Upper lobe of right lung (tissue), 1 donor: ENCODE measurements at places on chromosomes 11 and 22. TPM values are rescaled to one million over a fixed set of nuclear protein-coding genes. Genes with fewer than 3 reads are reported as not detected.

DNA sequence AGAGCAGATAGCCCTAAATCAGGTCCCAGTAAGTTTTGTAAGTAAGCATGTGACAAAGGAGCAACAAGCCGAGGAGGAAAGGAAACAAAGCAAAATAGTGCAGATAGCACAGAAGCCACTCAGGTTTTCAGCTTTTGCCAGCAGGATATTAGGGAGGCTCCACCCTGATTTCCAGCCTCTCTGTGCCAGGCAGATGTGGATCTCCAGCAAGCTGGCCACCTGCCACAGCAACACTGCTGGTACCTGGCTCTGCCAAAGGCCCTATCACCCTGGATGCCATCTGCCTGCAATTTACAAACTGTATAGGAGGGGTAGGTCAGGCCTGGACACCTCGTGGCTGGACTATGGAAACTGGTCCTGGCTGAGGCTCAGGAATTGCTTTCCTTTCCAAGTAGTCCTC lies 12.2 kb upstream of the NNMT start:
- H3K36me3 ChIP-seq, result no peaks in the 10 kb centered on the region
- no peak overlapping the region for H3K27ac ChIP-seq
- H3K27me3 ChIP-seq, result no peaks in the 10 kb centered on the region
- no peak for DNase-seq
- peaks cover 28% of the 10 kb centered on the region for H3K4me1 ChIP-seq

DNA sequence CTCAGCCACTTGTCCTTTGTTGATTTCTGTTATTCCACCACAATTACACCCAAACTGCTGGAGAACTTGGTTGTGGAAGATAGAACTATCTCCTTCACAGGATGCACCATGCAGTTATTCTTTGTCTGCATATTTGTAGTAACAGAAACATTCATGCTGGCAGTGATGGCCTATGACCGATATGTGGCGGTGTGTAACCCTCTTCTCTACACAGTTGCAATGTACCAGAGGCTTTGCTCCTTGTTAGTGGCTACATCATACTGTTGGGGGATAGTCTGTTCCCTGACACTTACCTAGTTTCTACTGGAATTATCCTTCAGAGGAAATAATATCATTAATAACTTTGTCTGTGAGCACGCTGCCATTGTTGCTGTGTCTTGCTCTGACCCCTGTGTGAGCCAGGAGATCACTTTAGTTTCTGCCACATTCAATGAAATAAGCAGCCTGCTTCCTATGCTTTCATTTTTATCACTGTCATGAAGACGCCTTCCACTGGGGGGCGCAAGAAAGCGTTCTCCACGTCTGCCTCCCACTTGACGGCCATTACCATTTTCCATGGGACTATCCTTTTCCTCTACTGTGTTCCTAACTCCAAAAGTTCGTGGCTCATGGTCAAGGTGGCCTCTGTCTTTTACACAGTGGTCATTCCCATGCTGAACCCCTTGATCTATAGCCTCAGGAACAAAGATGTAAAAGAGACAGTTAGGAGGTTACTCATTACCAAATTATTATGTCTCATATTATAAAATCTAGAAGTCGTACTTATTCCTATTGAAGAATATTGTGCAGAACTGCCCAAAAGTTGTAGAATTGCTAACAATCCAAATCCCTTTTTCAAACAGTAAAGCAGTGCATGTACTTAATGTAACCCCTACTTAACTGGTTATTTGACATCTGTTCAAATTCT lies 53.2 kb downstream of the OR4C6 start:
- H3K4me1 ChIP-seq, result no peaks in the 10 kb centered on the region
- no peak overlapping the region for H3K27ac ChIP-seq
- H3K27me3 ChIP-seq, result no peaks in the 10 kb centered on the region
- H3K4me3 ChIP-seq, result no peak overlapping the region

DNA sequence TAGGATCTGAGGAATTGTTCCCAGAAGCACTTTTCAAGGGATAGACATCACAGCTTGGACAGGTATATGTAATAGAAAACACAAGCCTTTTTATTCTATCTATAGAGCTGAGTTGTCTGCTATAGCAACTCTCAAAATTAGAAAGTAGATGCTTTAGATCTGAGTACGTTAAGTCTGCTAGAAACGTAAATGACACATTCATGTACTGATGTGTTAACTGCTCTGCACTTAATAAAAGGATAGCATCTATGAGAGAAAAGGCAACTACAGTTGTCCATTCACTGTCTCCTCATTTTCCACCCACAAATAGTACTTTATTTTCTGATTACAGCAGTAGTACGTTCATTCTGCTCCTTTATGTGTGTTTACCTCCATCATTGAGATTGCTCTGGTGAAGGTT lies 6.0 kb upstream of the STT3A start:
- no peaks in the 10 kb centered on the region for H3K4me1 ChIP-seq
- H3K27me3 ChIP-seq, result no peaks in the 10 kb centered on the region
- peaks cover 29% of the 10 kb centered on the region for H3K36me3 ChIP-seq
- H3K4me3 ChIP-seq, result no peak overlapping the region
- no peak overlapping the region for H3K27ac ChIP-seq
- DNase-seq, result no peak

GRCh38 chr11:75428281-75428724 lies 4.7 kb downstream of the KLHL35 start:
- peak overlapping the region; percentile 53 for H3K4me3 ChIP-seq
- peaks cover 12% of the 10 kb centered on the region for H3K4me1 ChIP-seq
- H3K27me3 ChIP-seq, result peaks cover 13% of the 10 kb centered on the region

DNA sequence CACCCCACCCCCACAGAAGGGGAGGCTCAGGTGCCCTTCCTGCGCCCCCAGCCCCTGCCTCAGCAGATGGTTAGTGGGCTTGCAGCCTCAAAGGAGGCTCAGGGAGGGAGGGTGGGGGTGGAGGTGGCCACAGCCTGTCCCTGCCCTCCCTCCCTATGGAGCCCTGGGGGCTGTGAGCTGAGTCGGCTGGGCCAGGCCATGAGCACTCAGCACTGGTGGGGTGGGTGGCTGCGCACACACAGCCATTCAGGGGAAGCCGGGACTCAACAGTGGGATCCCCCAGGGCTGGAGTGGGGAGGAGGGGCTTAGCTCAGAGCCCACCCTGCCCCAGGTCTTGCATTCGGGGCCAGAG lies 50.2 kb downstream of the FLRT1 start:
- no peak for DNase-seq
- no peaks in the 10 kb centered on the region for H3K36me3 ChIP-seq
- H3K27ac ChIP-seq, result no peak overlapping the region
- no peak overlapping the region for H3K4me3 ChIP-seq
- H3K27me3 ChIP-seq, result no peaks in the 10 kb centered on the region
- no peaks in the 10 kb centered on the region for H3K4me1 ChIP-seq

GRCh38 chr11:110435780-110436717 lies 6.3 kb downstream of the FDX1 start:
- H3K4me3 ChIP-seq, result no peak overlapping the region
- H3K36me3 ChIP-seq, result peaks cover 17% of the 10 kb centered on the region
- H3K27ac ChIP-seq, result no peak overlapping the region
- DNase-seq, result no peak
- H3K27me3 ChIP-seq, result no peaks in the 10 kb centered on the region

- no peak for DNase-seq
- H3K36me3 ChIP-seq, result no peaks in the 10 kb centered on the region
- peak overlapping the region; percentile 86 for H3K4me3 ChIP-seq
- peaks cover 25% of the 10 kb centered on the region for H3K4me1 ChIP-seq
Measured at GRCh38 chr11:74948546-74948897, 369 bp downstream of the XRRA1 start.

DNA sequence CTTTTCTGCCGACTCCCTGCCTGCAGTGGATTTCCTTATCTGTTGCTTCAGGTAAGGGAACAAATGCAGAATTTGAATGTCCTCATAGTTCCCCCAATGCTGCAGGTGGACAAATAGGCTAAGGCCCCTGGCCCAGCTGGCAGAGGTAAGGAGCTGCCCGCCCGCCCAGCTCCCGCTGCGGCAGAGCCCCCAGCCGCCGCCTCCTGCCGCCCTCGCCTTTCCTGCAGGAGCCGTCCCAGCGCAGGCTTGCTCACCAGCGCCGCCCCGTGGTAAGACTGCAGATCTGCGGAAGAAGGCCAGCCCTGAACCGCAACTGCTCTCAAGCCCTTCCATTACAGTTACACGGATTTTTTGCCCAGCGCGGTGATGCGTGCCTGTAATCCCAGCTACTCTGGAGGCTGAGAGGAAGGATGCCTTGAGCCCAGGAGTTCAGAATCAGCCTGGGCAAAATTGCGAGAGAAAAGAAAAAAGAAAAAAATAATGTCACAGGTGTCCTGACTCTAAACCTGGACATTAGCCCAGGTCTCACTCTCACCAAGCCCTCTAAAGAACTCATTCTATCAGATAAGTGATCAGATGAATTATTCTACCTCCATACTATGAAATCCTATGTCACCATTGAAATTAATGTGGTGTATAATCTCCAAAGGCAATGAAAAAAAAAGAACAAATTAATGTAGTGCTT lies 51.2 kb upstream of the EMID1 start:
- no peak overlapping the region for H3K4me3 ChIP-seq
- H3K4me1 ChIP-seq, result peaks cover 28% of the 10 kb centered on the region
- no peaks in the 10 kb centered on the region for H3K27me3 ChIP-seq
- H3K27ac ChIP-seq, result no peak overlapping the region

GRCh38 chr11:115637599-115638241 lies 133.5 kb upstream of the CADM1 start:
- H3K27ac ChIP-seq, result no peak overlapping the region
- H3K4me1 ChIP-seq, result no peaks in the 10 kb centered on the region
- H3K27me3 ChIP-seq, result no peaks in the 10 kb centered on the region
- H3K36me3 ChIP-seq, result no peaks in the 10 kb centered on the region

DNA sequence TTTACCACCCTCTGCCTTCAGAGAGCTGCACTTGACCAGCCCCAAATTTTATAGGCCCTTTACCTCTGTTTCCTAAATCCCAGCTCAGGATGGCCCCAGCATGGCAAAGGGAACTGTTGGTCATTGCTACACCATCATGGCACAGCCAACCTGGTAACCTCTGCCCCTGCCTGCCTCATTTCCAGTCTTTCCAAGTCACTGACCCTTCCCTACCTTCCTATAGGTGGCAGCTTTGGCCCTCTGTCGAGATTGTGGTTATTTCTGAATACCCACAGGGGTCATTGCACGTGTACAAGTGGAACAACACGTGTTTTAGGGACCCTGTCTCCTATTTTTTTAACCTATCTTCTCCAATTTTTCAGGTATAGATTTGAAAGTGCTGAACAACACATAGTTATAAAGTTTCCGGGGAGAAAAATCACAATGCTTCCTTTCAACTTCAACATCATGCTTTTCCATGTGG lies 2.8 kb downstream of the GALNT18 start:
- H3K27ac ChIP-seq, result no peak overlapping the region
- H3K4me1 ChIP-seq, result peaks cover 8% of the 10 kb centered on the region
- no peaks in the 10 kb centered on the region for H3K36me3 ChIP-seq
- peak overlapping the region; percentile 70 for H3K4me3 ChIP-seq
- peaks cover 5% of the 10 kb centered on the region for H3K27me3 ChIP-seq
- no peak for DNase-seq

BIK gene
- total RNA-seq, result 0.87 TPM

GRCh38 chr22:49983148-49984042 lies 22.8 kb downstream of the PIM3 start:
- peak overlapping the region; percentile 19 for H3K4me3 ChIP-seq
- no peak overlapping the region for H3K27ac ChIP-seq
- H3K27me3 ChIP-seq, result peaks cover 23% of the 10 kb centered on the region
- DNase-seq, result peak; percentile 72
- peaks cover 9% of the 10 kb centered on the region for H3K4me1 ChIP-seq

GRCh38 chr11:123564221-123564620 lies 90.2 kb downstream of the SCN3B start:
- H3K4me1 ChIP-seq, result no peaks in the 10 kb centered on the region
- no peak overlapping the region for H3K4me3 ChIP-seq
- H3K27me3 ChIP-seq, result no peaks in the 10 kb centered on the region
- no peaks in the 10 kb centered on the region for H3K36me3 ChIP-seq
- H3K27ac ChIP-seq, result no peak overlapping the region

SYCE3 gene
- not detected for total RNA-seq

- no peak overlapping the region for H3K4me3 ChIP-seq
- no peaks in the 10 kb centered on the region for H3K4me1 ChIP-seq
- DNase-seq, result no peak
- no peaks in the 10 kb centered on the region for H3K27me3 ChIP-seq
- H3K36me3 ChIP-seq, result no peaks in the 10 kb centered on the region
Measured at GRCh38 chr11:4467811-4468606, 14.4 kb upstream of the OR52K1 start.

- no peaks in the 10 kb centered on the region for H3K36me3 ChIP-seq
- H3K27ac ChIP-seq, result no peak overlapping the region
- no peak overlapping the region for H3K4me3 ChIP-seq
- H3K27me3 ChIP-seq, result no peaks in the 10 kb centered on the region
- no peak for DNase-seq
Measured at GRCh38 chr11:57394203-57394965, 3.9 kb upstream of the PRG2 start.
